Activated naive CD4-positive, alpha-beta T cell treated with anti-CD3 and anti-CD28 coated beads for 36 hours (primary cell): ENCODE measurements at places on chromosomes 11 and 22.

- no peaks in the 10 kb centered on the region for H3K36me3 ChIP-seq
- H3K4me1 ChIP-seq: no peaks in the 10 kb centered on the region
- DNase-seq: no peak
- H3K27me3 ChIP-seq: peaks cover 8% of the 10 kb centered on the region
- no peak overlapping the region for H3K4me3 ChIP-seq
- H3K27ac ChIP-seq: no peak overlapping the region
Observed at GRCh38 chr11:60263402-60263801, 17.1 kb upstream of the MS4A4A start.

GRCh38 chr11:65709661-65710060 is 2.4 kb upstream of the KAT5 start:
- no peaks in the 10 kb centered on the region for H3K27me3 ChIP-seq
- no peak for DNase-seq
- H3K4me3 ChIP-seq: no peak overlapping the region
- H3K4me1 ChIP-seq: peaks cover 28% of the 10 kb centered on the region
- no peak overlapping the region for H3K27ac ChIP-seq
- H3K36me3 ChIP-seq: peaks cover 11% of the 10 kb centered on the region

GRCh38 chr22:20430720-20431510 is 6.7 kb downstream of the SCARF2 start:
- peaks cover 58% of the 10 kb centered on the region for H3K27me3 ChIP-seq
- no peaks in the 10 kb centered on the region for H3K36me3 ChIP-seq
- H3K4me1 ChIP-seq: peaks cover 18% of the 10 kb centered on the region
- H3K27ac ChIP-seq: no peak overlapping the region
- peak; percentile 59 for DNase-seq

DNA sequence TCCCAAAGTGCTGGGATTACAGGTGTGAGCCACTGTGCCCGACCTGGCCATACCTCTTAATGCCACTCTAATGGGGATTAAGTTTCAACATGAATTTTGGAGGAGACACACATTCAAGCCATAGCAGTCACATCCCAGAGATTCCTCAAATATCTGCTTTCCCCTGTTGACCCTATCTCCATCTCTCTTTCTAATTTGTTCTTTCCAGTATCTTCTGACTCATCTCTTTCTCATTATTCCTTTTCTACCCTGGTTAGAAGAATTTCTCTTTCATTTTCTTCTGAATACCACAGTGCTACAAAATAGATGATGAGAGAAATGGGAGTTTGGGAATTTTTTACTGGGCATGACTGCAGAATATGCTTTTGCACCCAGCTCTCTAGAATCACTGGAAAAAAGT is 5.1 kb downstream of the OR10V1 start:
- no peak overlapping the region for H3K4me3 ChIP-seq
- no peaks in the 10 kb centered on the region for H3K36me3 ChIP-seq
- no peak overlapping the region for H3K27ac ChIP-seq
- H3K27me3 ChIP-seq: peaks cover 15% of the 10 kb centered on the region
- H3K4me1 ChIP-seq: no peaks in the 10 kb centered on the region

- H3K36me3 ChIP-seq: peaks cover 28% of the 10 kb centered on the region
- no peaks in the 10 kb centered on the region for H3K27me3 ChIP-seq
- DNase-seq: no peak
- H3K4me3 ChIP-seq: no peak overlapping the region
- no peaks in the 10 kb centered on the region for H3K4me1 ChIP-seq
- H3K27ac ChIP-seq: no peak overlapping the region
Observed at GRCh38 chr11:66494935-66495334, 14.7 kb downstream of the DPP3 start.

- H3K4me1 ChIP-seq: no peaks in the 10 kb centered on the region
- H3K4me3 ChIP-seq: no peak overlapping the region
- DNase-seq: no peak
Observed at GRCh38 chr11:115144914-115145313, 359.3 kb downstream of the CADM1 start.

- peaks cover 51% of the 10 kb centered on the region for H3K27me3 ChIP-seq
- no peak for DNase-seq
- H3K4me1 ChIP-seq: peaks cover 3% of the 10 kb centered on the region
- H3K36me3 ChIP-seq: no peaks in the 10 kb centered on the region
Observed at GRCh38 chr11:127000981-127001380, 411 bp upstream of the KIRREL3 start.

- H3K4me3 ChIP-seq: no peak overlapping the region
- no peaks in the 10 kb centered on the region for H3K36me3 ChIP-seq
- H3K27ac ChIP-seq: no peak overlapping the region
Observed at GRCh38 chr11:134951305-134951700, 539.3 kb upstream of the B3GAT1 start.

GRCh38 chr11:120988603-120989002 is 35.3 kb upstream of the TBCEL start:
- no peak for DNase-seq
- peaks cover 11% of the 10 kb centered on the region for H3K4me1 ChIP-seq
- no peak overlapping the region for H3K27ac ChIP-seq
- H3K36me3 ChIP-seq: no peaks in the 10 kb centered on the region
- no peak overlapping the region for H3K4me3 ChIP-seq

DNA sequence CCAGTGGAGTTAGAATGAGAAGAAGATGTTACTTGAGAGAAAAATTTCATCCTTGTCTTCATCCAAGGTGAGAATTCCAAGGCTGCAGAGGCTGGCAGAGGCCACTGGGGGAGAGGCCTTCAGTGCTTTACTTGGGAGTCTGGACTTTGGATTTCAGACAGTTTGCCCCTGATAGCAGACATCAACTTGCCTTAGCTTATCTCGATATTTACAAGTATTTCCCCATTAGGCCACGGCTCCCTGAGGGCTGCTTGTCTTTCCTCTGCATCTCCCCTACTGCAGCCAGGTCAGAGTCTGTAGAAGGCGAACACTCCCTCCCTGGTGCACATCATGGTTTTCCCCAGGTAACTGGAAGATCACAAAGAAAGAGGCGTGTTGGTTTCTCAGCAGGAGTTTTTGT is 29.9 kb upstream of the BSX start:
- H3K4me3 ChIP-seq: no peak overlapping the region
- H3K36me3 ChIP-seq: no peaks in the 10 kb centered on the region
- no peak for DNase-seq
- H3K4me1 ChIP-seq: no peaks in the 10 kb centered on the region

DNA sequence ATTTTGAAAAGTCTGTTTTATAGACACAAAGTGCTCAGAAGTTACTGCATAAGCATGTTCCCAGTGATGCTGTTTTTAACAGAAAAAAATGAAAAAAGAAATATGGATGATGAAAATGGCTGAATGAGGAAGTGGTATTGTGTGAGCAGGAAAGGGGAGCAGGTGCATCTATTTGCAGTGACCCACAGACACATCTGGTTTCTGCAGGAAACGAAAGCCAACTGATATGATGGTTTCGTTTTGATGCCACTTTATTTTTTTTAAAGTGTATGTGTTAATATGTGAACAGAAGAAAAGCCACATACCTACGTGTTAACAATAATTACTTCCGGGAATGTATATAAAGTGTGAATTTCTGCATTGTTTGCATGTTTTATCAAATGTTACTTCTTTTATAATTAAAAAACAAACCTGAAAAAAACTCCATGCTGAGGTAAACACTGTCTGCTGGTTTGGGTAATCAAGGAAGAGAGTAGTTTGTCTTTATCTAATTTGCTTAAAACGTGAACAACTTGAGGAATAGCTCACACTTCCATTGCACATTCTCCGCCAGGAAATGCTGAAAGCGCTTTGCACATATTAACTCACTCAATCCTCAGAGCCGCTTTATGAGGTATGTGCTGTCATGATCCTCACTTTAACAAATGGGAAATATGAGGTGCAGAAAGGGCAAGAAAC is 1335.9 kb downstream of the TBC1D22A start:
- no peak overlapping the region for H3K4me3 ChIP-seq
- H3K27me3 ChIP-seq: peaks cover 6% of the 10 kb centered on the region
- H3K27ac ChIP-seq: peak overlapping the region; percentile 41
- peak; percentile 39 for DNase-seq
- H3K36me3 ChIP-seq: no peaks in the 10 kb centered on the region
- H3K4me1 ChIP-seq: peaks cover 25% of the 10 kb centered on the region

GRCh38 chr11:121928597-121929580 is 187.1 kb downstream of the BLID start:
- no peak for DNase-seq
- H3K4me3 ChIP-seq: no peak overlapping the region
- no peaks in the 10 kb centered on the region for H3K36me3 ChIP-seq
- peaks cover 39% of the 10 kb centered on the region for H3K27me3 ChIP-seq
- no peaks in the 10 kb centered on the region for H3K4me1 ChIP-seq
- H3K27ac ChIP-seq: no peak overlapping the region

DNA sequence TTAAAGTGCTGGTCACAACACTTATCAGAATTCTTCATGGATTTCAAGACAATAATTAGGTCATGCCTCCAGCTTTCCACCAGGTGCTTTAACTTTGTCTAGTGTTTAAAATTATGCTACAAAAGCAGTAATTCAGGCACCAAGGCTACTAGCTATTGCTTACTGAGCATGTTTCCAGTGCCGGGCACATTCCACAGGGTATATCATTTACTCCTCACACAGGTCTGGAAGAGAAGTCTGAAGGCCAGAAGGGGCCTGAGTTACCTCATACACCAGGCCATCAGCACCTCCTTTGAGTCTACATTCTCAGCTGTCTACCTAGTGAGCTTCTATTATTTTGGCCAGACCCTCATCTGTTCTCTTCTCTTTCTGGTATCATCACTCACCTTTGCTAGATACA is 41.7 kb upstream of the LMO2 start:
- H3K4me1 ChIP-seq: peaks cover 4% of the 10 kb centered on the region
- no peak overlapping the region for H3K27ac ChIP-seq
- no peak for DNase-seq
- no peak overlapping the region for H3K4me3 ChIP-seq

DNA sequence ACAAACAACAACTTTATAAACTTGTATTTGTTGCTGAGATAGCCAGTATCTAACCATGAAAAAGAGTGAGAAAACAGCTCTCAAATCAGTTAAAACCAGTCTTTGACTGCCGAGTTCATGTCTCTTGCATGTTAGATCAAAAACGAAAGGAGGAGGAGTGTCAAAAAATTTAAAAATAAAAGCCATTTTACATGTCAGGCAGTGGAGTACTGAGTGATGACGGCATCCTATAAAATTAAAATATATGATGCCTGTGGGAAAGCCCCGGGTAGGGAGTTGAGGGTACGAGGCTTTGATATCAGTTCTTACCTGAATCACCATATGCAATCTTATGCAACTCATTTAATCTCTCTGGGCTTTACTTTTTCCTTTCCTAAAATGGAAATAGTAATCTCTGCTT is 117.3 kb downstream of the ETS1 start:
- peaks cover 95% of the 10 kb centered on the region for H3K4me1 ChIP-seq
- peak overlapping the region; percentile 97 for H3K27ac ChIP-seq
- peaks cover 94% of the 10 kb centered on the region for H3K36me3 ChIP-seq
- DNase-seq: peak; percentile 77
- peak overlapping the region; percentile 54 for H3K4me3 ChIP-seq

DNA sequence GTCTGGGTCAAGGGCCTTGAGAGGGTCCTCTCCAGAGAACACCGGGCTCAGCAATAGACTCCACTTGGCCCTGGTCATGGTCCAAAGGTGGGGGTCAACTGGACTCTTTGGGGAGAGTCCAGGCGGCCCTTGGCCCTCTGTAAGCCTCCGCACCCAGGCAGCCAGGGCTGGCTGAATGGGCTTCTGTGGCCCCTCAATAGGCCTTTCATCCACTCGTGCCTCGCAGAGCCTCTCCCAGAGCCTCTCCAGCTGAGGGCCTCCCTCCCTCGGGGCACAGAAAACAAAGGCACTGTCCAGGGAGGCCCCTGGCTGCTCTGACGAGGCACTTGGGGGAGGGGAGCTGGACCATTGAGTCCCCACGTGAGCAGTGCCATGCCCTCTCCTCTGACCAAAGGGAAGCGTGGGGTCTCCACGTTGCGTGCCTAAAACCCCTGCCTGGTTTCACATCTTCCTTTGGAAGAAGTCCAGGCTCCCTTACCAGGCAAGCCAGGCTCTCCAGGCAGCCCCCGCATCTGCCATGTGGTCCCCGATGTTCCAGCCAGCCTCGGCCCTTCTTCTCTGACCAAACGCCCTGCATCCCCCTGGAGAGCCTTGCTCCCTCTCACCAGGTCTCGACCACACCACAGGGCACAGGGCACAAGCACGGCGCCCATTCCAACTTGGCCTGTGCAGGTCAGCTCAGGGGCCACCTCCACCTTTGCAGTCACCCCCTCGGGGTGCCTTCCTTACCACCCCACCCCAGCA is 15.5 kb downstream of the KIAA0930 start:
- H3K4me3 ChIP-seq: no peak overlapping the region
- H3K4me1 ChIP-seq: peaks cover 6% of the 10 kb centered on the region
- no peaks in the 10 kb centered on the region for H3K27me3 ChIP-seq

DNA sequence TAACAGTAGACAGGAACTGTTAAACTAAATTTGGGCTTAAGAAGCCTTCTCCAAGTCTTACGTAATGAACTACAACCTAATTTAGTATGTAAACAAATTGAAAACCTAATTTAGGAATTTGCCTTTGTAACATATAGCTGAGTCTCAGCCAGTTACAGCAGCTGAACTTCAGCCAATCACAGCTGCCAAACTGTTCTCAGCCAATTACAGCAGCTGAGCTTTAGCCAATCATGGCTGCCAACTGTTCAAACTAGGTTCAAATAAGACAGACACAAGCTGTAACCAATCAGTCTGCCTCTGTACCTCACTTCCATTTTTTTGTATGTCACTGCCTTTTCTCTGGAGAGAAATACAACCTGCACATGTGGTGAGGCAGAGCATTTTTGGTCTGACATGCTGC is 95.0 kb upstream of the CD44 start:
- H3K27ac ChIP-seq: no peak overlapping the region
- H3K4me1 ChIP-seq: peaks cover 76% of the 10 kb centered on the region
- H3K4me3 ChIP-seq: no peak overlapping the region
- peaks cover 2% of the 10 kb centered on the region for H3K27me3 ChIP-seq

DNA sequence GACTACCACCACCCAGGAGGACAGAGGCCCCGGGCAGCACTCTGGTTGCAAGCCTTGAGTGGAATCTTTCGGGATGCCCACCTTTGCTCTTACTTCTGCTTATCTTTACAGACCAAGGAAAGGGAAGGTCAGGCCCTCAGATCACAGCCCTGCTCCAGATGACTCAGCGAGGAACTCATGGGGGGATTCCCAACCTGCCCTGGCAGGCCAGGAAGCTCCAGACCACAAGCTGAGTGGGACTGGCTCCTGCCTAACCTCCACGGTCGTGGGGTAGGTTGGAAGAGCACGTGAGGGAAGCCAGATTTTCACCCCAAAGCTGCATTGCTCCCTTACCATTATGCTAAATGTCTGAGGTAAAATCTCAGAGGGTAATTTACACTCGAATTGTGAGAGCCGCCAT is 11.8 kb downstream of the TBC1D10A start:
- H3K36me3 ChIP-seq: peaks cover 11% of the 10 kb centered on the region
- peak overlapping the region; percentile 85 for H3K27ac ChIP-seq
- no peak overlapping the region for H3K4me3 ChIP-seq
- peak; percentile 76 for DNase-seq
- peaks cover 93% of the 10 kb centered on the region for H3K4me1 ChIP-seq
- H3K27me3 ChIP-seq: no peaks in the 10 kb centered on the region

GRCh38 chr22:38273135-38273826 is 471 bp upstream of the TMEM184B start:
- H3K4me1 ChIP-seq: peaks cover 41% of the 10 kb centered on the region
- no peak for DNase-seq
- peak overlapping the region; percentile 88 for H3K27ac ChIP-seq
- H3K4me3 ChIP-seq: peak overlapping the region; percentile 87
- no peaks in the 10 kb centered on the region for H3K27me3 ChIP-seq
- H3K36me3 ChIP-seq: no peaks in the 10 kb centered on the region
